ENCODE measurements at places on chromosomes 16 and 17. TPM values are rescaled to one million over a fixed set of nuclear protein-coding genes. Genes with fewer than 3 reads are reported as not detected.

Gene NGFR
- total RNA-seq, result 11.2 TPM

- no peak for DNase-seq
Measured at GRCh38 chr17:42247734-42248133, 28.5 kb downstream of the STAT5B start.

DNA sequence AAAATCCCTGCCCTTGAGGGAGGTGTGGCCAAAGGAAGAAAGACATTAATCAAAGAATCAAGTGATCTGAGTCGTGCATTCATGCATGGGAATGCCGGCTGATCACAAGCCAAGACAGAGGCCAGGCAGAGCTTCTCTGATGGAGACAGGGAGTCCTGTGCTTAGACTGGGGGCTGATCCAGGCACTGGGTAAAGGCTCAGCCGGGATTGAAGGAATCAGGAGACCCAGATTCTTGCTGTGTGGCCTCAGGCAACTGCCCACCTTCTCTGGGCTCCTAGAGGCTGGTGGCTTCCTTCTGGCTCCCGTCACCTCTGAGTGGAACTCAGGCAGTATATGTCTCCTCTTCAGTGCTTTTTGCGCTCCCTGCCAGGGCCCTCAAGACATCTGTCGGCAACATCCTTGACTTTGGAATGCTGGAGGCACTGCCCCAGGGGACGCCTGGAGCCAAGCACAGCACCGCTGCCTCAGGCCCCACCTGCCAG lies 17.7 kb downstream of the RAI1 start:
- DNase-seq, result peak; percentile 21

Gene ABCA6
- 46.1 TPM for total RNA-seq
